ENCODE measurements at places on chromosomes 3 and 15. TPM values are rescaled to one million over a fixed set of nuclear protein-coding genes. Genes with fewer than 3 reads are reported as not detected.

GRCh38 chr3:73614419-73614818, 10.3 kb downstream of the PDZRN3 start:
- DNase-seq, result no peak
- no peak overlapping the region for H3K4me3 ChIP-seq
- H3K36me3 ChIP-seq, result no peaks in the 10 kb centered on the region
- H3K27me3 ChIP-seq, result no peaks in the 10 kb centered on the region
- no peaks in the 10 kb centered on the region for H3K4me1 ChIP-seq
- no peak overlapping the region for H3K27ac ChIP-seq

GRCh38 chr3:175383813-175384212, 524.7 kb downstream of the NAALADL2 start:
- no peak overlapping the region for H3K4me3 ChIP-seq
- H3K27ac ChIP-seq, result no peak overlapping the region
- no peaks in the 10 kb centered on the region for H3K36me3 ChIP-seq
- no peaks in the 10 kb centered on the region for H3K27me3 ChIP-seq

DNA sequence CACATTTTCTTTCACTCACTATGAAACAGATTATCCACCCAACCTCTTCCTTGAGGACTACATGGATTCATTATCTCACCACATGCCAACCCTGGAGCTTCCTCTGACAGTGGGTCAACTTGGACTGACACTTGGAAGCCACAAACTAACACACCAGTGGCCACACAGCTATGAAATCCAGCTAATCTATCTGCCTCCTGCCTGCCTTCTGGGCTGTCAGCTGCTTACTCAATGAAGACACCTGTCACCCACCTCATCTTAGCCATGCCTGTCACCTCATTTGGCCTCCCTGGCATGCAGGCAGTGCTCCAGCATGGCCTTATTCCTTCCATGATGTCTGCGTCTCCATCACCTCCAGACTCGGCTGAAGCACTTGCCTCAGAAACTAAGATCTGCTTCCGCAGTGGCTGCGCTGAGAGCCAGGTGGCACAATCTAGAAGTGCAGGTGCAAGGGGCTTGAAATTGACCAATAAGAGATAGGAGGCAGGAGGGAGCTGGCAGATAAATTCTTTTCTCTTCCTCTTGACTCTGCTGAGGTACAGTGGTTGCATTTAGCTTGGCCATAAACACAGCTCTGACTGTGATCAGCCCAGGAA, 105.2 kb upstream of the RNF7 start:
- peaks cover 11% of the 10 kb centered on the region for H3K27me3 ChIP-seq
- no peak overlapping the region for H3K27ac ChIP-seq
- no peaks in the 10 kb centered on the region for H3K36me3 ChIP-seq
- no peak for DNase-seq
- H3K4me1 ChIP-seq, result peaks cover 2% of the 10 kb centered on the region
- no peak overlapping the region for H3K4me3 ChIP-seq

GRCh38 chr15:87357637-87358313, 898.8 kb downstream of the NTRK3 start:
- no peaks in the 10 kb centered on the region for H3K4me1 ChIP-seq
- no peak for DNase-seq
- H3K36me3 ChIP-seq, result no peaks in the 10 kb centered on the region
- H3K27ac ChIP-seq, result no peak overlapping the region

The NME9 gene
- 0.60 TPM for total RNA-seq

The MAGI1 gene
- not detected for total RNA-seq

The WDR72 gene
- not detected for total RNA-seq

DNA sequence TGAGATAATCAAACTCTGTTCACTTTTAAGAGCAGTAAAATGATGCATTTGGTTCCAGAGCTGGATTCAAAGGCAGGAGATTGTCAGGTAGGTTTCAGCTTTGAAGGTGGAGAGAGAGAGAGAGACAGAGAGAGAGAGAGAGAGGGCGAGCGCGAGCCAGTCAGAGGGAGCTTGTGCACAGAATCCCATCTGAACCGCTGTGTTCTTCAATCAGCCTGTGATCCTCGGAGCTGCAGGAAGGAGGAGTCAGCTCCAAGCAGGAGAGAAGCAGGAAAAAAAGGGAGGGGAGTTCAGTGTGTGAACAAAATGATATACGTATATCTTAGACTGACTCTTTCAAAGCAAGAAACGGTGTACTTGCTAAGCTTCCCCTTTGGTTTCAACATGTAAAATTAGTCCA, at the start of gene GPR149:
Gene GPR149 (minus strand): TSS at position 177 of the 400 bp plus-strand sequence. CDS start 575 bp downstream, outside the sequence.
- peaks cover 3% of the 10 kb centered on the region for H3K36me3 ChIP-seq
- H3K27ac ChIP-seq, result no peak within 1 kb of the TSS
- H3K27me3 ChIP-seq, result peaks cover 34% of the 10 kb centered on the region
- H3K4me1 ChIP-seq, result no peaks in the 10 kb centered on the region

The WDR76 gene
- 10.5 TPM for total RNA-seq

- no peaks in the 10 kb centered on the region for H3K27me3 ChIP-seq
- peaks cover 33% of the 10 kb centered on the region for H3K4me1 ChIP-seq
Measured at GRCh38 chr15:101124731-101125451, 127.0 kb downstream of the CHSY1 start.

DNA sequence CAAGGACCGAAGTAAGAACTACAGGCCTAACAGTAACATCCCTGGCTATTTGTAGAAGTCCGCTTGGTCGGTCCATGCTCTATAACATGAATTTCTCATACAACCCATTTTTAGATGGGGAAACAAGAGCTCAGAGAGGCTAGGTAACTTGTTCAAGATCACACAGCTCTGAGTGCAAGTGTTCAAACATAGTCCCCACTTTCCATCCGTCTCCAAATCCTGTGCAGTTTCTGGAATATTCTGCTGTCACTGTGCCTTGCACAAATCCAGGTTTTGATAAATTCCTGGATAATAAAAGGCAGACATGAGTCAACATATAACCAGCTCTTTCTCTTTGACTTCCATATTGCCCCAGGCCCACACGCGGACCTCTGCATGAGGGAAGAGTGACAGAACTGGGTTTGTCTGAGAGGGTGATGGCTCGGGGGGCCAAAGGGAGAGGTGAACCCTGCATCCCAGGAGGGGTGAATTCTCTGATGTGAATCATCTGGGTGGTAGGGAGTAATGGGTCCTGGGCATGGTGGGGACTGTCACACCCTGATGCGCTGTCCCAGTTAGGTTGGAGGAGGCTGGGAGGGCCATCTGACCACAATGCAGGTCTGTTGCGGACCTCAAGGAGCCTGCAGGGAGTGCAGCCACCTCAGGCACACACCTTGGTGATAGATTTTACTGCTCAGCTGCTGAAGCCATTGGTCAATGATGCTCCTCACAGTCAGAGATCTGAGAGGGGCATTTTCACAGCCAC, 162.2 kb downstream of the SMAD6 start:
- H3K4me1 ChIP-seq, result peaks cover 10% of the 10 kb centered on the region
- H3K27me3 ChIP-seq, result peaks cover 76% of the 10 kb centered on the region
- H3K27ac ChIP-seq, result no peak overlapping the region
- DNase-seq, result no peak
- no peak overlapping the region for H3K4me3 ChIP-seq
- peaks cover 3% of the 10 kb centered on the region for H3K36me3 ChIP-seq

The GOLGA8J gene
- total RNA-seq, result 0.50 TPM

The ESYT3 gene
- 0.40 TPM for total RNA-seq

GRCh38 chr3:161489395-161489794, 7.2 kb upstream of the OTOL1 start:
- no peaks in the 10 kb centered on the region for H3K4me1 ChIP-seq
- H3K4me3 ChIP-seq, result no peak overlapping the region
- peaks cover 53% of the 10 kb centered on the region for H3K27me3 ChIP-seq
- H3K36me3 ChIP-seq, result no peaks in the 10 kb centered on the region
- DNase-seq, result no peak

GRCh38 chr15:80568298-80568697, 126.8 kb upstream of the ABHD17C start:
- no peak overlapping the region for H3K27ac ChIP-seq
- no peak overlapping the region for H3K4me3 ChIP-seq
- no peaks in the 10 kb centered on the region for H3K4me1 ChIP-seq
- H3K36me3 ChIP-seq, result no peaks in the 10 kb centered on the region
- peaks cover 74% of the 10 kb centered on the region for H3K27me3 ChIP-seq
- no peak for DNase-seq

The ZBED2 gene
- 0.13 TPM for total RNA-seq

The LYZL4 gene
- not detected for total RNA-seq

The SEMA5B gene
- total RNA-seq, result not detected

- no peak overlapping the region for H3K4me3 ChIP-seq
- DNase-seq, result no peak
- H3K36me3 ChIP-seq, result no peaks in the 10 kb centered on the region
- H3K27me3 ChIP-seq, result no peaks in the 10 kb centered on the region
Measured at GRCh38 chr3:34683851-34684250, 885.4 kb downstream of the PDCD6IP start.

GRCh38 chr3:94616833-94617232, 554.0 kb downstream of the NSUN3 start:
- no peak overlapping the region for H3K27ac ChIP-seq
- no peaks in the 10 kb centered on the region for H3K4me1 ChIP-seq
- no peaks in the 10 kb centered on the region for H3K27me3 ChIP-seq
- DNase-seq, result no peak
- H3K4me3 ChIP-seq, result no peak overlapping the region

The CPNE9 gene
- not detected for total RNA-seq

GRCh38 chr15:81182031-81182755, 14.5 kb upstream of the IL16 start:
- no peak overlapping the region for H3K4me3 ChIP-seq
- peaks cover 9% of the 10 kb centered on the region for H3K4me1 ChIP-seq
- H3K27me3 ChIP-seq, result peaks cover 75% of the 10 kb centered on the region
- DNase-seq, result no peak
- no peak overlapping the region for H3K27ac ChIP-seq

DNA sequence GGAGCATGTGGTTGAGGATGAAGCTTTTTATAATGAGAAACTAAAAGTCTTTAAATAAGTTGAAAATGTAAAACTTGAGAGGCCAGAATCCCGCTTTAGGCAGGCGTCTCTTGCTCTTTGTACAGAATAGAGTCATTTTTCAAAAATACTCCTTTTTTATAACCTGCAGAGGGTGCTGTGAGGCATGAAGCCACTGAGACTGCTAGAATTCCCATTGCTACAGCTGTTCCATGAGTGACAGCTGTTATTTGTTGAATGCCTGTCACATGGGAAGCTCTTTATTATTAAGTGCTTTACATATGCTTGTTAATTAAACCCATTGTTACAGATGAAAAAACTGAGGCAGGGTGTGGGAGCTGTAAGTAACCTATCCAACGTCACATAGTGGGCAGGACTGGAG, 18.5 kb downstream of the MINAR1 start:
- H3K4me3 ChIP-seq, result no peak overlapping the region
- H3K36me3 ChIP-seq, result no peaks in the 10 kb centered on the region
- H3K27me3 ChIP-seq, result peaks cover 6% of the 10 kb centered on the region
- DNase-seq, result no peak

The SERINC4 gene
- not detected for total RNA-seq

DNA sequence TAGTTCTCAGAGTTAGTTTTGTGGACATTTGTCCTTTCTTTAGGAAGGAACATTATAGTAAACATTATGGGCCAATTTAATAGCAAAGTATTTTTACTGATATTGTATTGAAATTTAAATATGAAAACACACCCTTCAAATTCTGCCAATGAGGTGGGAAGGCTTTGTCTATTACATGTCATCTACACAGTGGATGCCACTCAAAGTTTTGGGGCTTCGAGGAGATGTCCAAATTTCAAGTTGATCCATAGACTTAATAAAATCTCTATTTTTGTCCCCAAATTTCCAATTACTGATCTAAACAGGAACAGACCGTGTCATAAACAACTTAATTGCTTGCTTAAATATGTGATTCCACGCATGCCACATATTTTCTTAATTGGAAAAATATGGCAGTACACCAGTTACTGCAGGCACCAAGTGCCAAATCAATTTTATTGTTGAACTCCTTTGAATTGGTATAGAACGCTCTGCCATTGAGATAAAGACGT, 1.7 kb downstream of the SHOX2 start:
- DNase-seq, result no peak
- H3K27ac ChIP-seq, result peak overlapping the region; percentile 74
- H3K36me3 ChIP-seq, result peaks cover 11% of the 10 kb centered on the region
- peaks cover 83% of the 10 kb centered on the region for H3K27me3 ChIP-seq
- peak overlapping the region; percentile 61 for H3K4me3 ChIP-seq

DNA sequence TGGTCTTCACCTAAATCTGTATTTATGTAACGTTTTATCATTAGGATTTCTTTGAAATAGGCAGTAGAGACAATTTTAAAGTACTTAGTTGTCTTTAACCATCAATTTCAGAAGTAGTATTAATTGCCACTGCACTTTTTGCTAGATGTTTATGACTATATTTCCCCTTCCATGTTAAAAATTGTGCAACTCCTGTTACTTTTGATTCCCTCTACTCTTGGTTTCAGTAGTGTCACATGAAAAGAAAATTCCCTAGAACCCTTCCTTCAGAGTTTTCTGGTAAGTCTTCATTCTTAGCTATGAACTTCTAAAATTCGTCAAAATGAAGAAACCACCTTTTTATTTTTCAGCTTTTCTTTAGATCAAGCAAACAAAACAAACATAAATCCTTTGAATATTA, 7.1 kb downstream of the PIAS1 start:
- H3K27me3 ChIP-seq, result no peaks in the 10 kb centered on the region
- no peak for DNase-seq
- no peak overlapping the region for H3K27ac ChIP-seq

DNA sequence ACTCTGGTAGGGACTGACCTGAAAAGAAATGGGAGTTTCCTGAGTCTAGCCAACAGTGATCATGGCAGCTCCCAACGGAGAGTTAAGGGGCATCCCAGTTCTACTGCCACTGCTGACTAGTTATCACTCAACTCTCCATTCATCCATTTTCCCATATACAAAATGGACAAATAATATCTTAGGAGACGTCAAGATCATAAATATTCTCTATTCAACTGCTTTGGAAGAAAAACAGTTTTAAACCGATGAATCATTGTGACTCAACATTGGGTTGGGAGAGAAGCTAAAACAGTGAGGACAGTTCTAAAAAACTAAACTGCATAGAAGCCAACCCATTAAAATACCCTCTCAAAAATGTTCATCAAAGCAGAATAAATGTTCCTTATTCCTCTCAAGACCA, 57.6 kb upstream of the CHRM5 start:
- no peak overlapping the region for H3K27ac ChIP-seq
- H3K27me3 ChIP-seq, result no peaks in the 10 kb centered on the region
- H3K4me3 ChIP-seq, result no peak overlapping the region
- no peak for DNase-seq
- peaks cover 9% of the 10 kb centered on the region for H3K4me1 ChIP-seq
- H3K36me3 ChIP-seq, result no peaks in the 10 kb centered on the region

GRCh38 chr15:34795267-34796081, at the start of gene ACTC1:
ACTC1 (minus strand) TSS chr15:34795549; CDS start chr15:34794808, 741 bp downstream.
- no peak for DNase-seq
- H3K4me1 ChIP-seq, result peaks cover 3% of the 10 kb centered on the region
- H3K27ac ChIP-seq, result no peak within 1 kb of the TSS
- H3K4me3 ChIP-seq, result peak within 1 kb of the TSS; percentile 7

DNA sequence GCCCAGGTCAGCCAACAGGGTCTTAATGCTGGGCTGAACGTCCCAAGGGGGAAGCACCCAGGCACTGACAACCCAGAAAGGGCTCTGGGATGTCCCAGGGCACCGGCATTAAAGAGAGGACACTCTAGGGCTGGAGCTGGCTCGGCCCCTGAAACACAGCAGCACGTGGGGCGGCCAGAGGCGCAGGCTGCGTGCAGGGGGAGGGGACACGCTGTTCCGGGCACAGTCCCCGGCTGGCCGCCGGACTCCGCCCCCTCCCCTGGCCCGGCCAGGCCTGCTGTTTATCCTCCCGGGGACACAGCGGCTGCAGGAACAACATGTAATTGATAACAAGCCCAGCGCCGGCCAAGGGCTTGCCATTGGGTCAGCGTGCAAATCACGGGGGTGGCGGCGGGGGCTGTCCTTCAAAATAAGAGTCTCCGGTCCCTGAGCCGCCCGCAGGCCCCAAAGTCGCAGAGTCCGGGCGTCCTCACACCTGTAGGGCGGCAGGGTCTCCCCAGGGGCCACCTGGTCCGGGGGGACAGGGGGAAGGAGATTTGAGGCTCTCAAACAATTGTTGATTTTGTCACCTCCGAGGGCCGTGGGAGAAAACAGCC, 1.3 kb downstream of the KLF15 start:
- peaks cover 8% of the 10 kb centered on the region for H3K36me3 ChIP-seq
- DNase-seq, result no peak
- H3K27me3 ChIP-seq, result peaks cover 45% of the 10 kb centered on the region
- peaks cover 8% of the 10 kb centered on the region for H3K4me1 ChIP-seq
- H3K4me3 ChIP-seq, result peak overlapping the region; percentile 95
